Activated T-cell treated with anti-CD3 and anti-CD28 coated beads, Interleukin-2, amount 50 U/mL, for 4 hours (primary cell): ENCODE measurements at places on chromosomes 11 and 22. TPM values are rescaled to one million over a fixed set of nuclear protein-coding genes. Genes with fewer than 3 reads are reported as not detected.

C11orf65 gene
- total RNA-seq, result 0.79 TPM

MRGPRF gene
- total RNA-seq, result not detected

TOLLIP gene
- 44.3 TPM for total RNA-seq

NPAS4 gene
- not detected for total RNA-seq

PHF21B gene
- not detected for total RNA-seq

GRIK4 gene
- 0.30 TPM for total RNA-seq

GGT1 gene
- 23.6 TPM for total RNA-seq

PRAME gene
- 0.95 TPM for total RNA-seq

FZD4 gene
- 0.08 TPM for total RNA-seq

MMP27 gene
- total RNA-seq, result not detected

P4HA3 gene
- total RNA-seq, result not detected

RBM14 gene
- 223 TPM for total RNA-seq

DGAT2 gene
- total RNA-seq, result 9.8 TPM

AIFM3 gene
- 0.78 TPM for total RNA-seq

TBCEL gene
- total RNA-seq, result 6.6 TPM

SULT4A1 gene
- not detected for total RNA-seq
